ENCODE measurements at places on chromosomes 2 and 18. TPM values are rescaled to one million over a fixed set of nuclear protein-coding genes. Genes with fewer than 3 reads are reported as not detected.

DNA sequence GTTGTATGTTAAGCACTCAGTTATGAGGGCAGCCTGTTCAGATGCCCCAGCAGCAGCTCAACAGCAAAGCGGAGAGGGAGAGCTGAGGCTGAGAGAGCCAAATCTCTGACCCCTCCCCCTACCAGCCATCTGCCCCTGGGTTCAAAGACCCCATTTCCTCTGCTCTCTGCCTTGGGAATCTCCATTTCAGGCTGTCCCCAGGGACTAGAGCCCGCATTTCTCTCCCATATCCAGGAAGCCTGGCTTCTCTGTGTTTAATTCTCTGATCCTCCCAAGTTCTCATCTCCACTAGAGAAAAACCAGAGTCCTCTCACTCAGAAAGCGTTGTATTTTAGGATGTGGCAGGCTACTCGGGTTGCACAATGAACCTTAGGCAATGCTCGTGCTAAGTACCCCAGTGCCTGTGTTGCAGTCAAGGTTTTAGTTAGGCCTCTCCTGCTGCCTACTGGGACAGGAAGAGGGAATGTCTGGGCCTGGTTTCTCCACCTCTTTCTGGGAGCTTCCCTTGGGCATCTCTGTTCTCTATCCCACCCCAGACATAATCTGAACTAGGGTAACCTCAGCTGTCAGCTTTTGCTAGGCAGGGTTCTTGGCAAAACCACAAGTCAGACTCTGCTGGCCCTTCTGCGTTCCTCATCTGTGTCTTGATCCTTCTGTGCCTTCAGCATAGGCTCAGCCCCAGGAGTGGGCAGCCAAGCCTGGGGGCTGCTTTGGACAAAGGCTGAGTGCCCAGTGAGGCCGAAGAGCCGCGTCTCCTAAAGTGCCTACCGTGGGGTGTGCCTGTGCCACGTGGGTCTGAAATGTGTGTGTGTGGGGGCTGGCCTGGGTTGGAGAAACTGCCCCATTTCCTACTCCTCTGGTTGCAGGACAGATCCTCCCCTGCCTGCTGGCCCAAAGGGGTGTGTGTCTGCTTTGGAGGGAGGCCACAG is 96.8 kb downstream of the STPG4 start:
- H3K27me3 ChIP-seq: no peaks in the 10 kb centered on the region
- DNase-seq: peak; percentile 33
- H3K27ac ChIP-seq: peak overlapping the region; percentile 50
- H3K4me1 ChIP-seq: peaks cover 57% of the 10 kb centered on the region

DNA sequence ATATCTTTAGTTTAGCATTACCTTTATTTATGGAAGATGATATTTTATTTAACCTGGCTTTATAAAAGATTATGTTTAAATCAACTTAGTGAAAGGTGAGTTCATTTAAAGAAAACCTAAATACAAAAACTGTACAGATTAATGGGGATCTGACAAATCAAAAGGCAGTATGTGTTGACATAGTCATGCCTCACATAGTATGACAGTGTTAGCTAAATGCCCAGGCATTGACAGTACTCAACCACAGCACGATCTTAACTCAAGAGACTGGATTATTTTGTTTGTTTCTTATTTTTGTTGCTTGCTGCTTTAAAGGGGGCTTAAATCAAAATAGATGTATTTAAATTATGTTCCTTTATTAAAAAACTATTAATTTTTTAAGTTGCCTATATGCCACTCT is 7.8 kb downstream of the DOK6 start:
- no peaks in the 10 kb centered on the region for H3K27me3 ChIP-seq
- no peak overlapping the region for H3K27ac ChIP-seq
- H3K4me3 ChIP-seq: no peak overlapping the region
- H3K36me3 ChIP-seq: no peaks in the 10 kb centered on the region
- DNase-seq: no peak

DNA sequence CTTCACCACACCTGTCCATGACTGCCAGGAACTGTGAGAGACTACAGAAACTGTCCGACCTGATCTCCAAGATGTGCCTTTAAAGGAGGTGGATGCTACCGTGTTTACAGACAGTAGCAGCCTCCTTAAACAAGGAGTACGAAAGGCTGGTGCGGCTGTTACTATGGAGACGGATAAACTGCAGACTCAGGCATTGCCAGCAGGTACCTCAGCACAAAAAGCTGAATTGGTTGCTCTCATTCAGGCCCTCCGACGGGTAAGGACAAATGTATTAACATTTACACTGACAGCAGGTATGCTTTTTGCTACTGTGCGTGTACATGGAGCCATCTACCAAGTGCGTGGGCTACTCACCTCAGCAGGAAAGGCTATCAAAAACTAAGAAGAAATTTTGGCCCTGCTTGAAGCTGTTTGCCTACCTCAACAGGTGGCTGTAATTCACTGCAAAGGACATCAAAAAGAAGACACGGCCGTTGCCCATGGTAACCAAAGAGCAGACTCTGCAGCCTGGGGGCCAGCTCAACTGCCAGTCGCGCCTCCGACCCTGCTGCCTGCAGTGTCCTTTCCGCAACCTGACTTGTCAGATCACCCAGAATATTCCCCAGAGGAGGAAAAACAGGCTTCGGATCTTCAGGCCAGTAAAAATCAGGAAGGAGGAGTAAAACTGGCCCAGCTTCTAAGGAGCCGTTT is 30.9 kb downstream of the SKA1 start:
- DNase-seq: no peak
- peaks cover 25% of the 10 kb centered on the region for H3K27me3 ChIP-seq
- H3K27ac ChIP-seq: no peak overlapping the region
- H3K36me3 ChIP-seq: no peaks in the 10 kb centered on the region
- H3K4me1 ChIP-seq: no peaks in the 10 kb centered on the region

Gene HOXD4
- polyA plus RNA-seq: 0.13 TPM

Gene SCN9A
- 0.10 TPM for polyA plus RNA-seq

Gene MDH1B
- polyA plus RNA-seq: 1.0 TPM

DNA sequence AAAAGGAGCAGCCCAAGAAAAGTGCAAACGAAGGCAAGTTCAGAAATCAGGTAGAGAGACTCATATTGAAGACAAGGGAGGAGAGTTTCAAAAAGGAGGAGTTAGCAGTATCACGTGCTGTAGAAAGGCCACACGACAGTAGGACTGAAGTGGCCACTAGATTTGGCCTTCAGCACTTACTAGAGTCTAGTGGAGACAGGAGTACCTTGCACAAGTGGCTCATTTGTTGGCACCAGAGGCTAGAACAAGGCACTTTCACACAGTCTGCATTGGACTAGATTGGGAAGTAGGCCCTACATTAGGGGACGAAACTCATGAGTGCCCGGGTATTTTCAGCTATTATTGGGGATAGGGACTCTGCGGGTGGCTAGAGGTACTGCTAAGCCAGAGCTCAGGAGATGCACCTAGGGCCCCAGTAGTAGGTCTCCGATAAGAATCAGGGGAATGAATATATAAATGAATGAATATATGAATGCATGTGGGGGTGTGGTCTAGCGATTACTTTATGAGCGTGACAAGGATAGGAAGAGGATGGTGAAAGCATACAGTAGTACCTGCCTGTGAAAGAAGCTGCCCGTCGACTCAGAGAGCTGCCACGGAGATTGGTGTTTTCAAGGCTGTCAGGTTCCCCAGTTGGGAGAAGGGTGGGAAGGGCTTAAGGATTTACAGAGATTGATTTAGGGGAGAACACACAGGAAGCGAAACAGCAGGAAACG is 1.4 kb upstream of the NCOA1 start:
- peaks cover 14% of the 10 kb centered on the region for H3K4me1 ChIP-seq
- DNase-seq: no peak
- H3K27ac ChIP-seq: peak overlapping the region; percentile 94
- H3K27me3 ChIP-seq: no peaks in the 10 kb centered on the region
- H3K4me3 ChIP-seq: no peak overlapping the region

DNA sequence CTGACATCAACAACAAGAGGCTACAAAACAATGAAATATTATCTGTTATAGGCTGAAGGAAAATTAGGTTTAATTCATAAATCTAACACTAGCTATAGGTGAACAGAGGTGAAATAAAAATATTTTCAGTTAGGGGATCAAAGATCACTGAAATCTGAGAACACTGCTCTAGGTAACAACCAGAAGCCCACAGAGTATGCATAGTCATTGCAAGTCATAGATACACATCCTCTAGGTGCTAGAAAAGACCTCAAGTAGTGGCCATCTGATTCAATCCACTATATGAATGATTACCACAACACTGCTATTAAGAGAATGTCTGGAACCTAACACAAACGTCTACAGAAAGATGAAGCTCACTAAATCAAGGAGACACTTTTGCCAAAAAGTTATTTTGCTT is 264.6 kb upstream of the CYP26B1 start:
- no peaks in the 10 kb centered on the region for H3K4me1 ChIP-seq
- H3K27me3 ChIP-seq: no peaks in the 10 kb centered on the region
- no peak overlapping the region for H3K27ac ChIP-seq
- H3K36me3 ChIP-seq: no peaks in the 10 kb centered on the region
- H3K4me3 ChIP-seq: no peak overlapping the region

Gene ERBB4
- 1.4 TPM for polyA plus RNA-seq

Gene CD207
- 0.03 TPM for polyA plus RNA-seq

Gene FAM124B
- polyA plus RNA-seq: 0.88 TPM

Gene AFF3
- 1.6 TPM for polyA plus RNA-seq

Gene MC5R
- polyA plus RNA-seq: not detected

Gene TUBB8B
- not detected for polyA plus RNA-seq

Gene TMEFF2
- polyA plus RNA-seq: not detected

- H3K4me1 ChIP-seq: peaks cover 15% of the 10 kb centered on the region
- peaks cover 10% of the 10 kb centered on the region for H3K27me3 ChIP-seq
- no peak overlapping the region for H3K4me3 ChIP-seq
- H3K36me3 ChIP-seq: peaks cover 47% of the 10 kb centered on the region
- no peak for DNase-seq
Observed at GRCh38 chr2:1655461-1655860, 88.9 kb downstream of the PXDN start.

Gene DLX1
- polyA plus RNA-seq: 0.10 TPM

Gene SPATA3
- not detected for polyA plus RNA-seq

DNA sequence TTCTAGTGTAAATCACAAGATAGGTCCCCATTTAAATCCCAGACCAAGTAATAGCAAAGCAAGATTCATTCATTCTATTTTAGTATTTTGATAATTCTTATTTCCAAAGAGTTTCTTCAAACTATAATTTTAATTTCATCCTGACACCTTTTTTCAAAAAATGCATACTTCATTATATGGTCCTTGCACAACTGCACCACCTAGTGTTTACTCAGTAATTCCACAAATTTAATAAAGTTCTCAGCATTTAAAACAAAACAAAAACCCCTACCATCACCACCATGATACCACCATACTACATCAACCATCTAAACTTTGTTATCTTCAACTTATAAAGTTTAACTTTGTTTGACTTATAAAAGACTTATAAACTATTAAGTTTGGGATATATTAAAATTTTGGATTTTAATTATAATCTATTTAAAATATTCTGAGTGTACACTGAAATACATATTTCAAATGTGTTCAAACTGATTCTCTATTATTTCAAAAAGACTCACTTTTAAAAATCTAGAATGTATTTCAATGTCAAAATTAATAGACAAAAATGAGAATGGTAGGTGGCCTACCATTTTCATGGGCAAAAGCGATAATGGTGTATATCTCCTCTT is 44.2 kb downstream of the WDPCP start:
- no peak for DNase-seq
- no peaks in the 10 kb centered on the region for H3K36me3 ChIP-seq
- no peak overlapping the region for H3K27ac ChIP-seq
- H3K4me3 ChIP-seq: no peak overlapping the region
- no peaks in the 10 kb centered on the region for H3K27me3 ChIP-seq
- H3K4me1 ChIP-seq: no peaks in the 10 kb centered on the region

- no peak overlapping the region for H3K4me3 ChIP-seq
- H3K36me3 ChIP-seq: no peaks in the 10 kb centered on the region
- no peak overlapping the region for H3K27ac ChIP-seq
- no peak for DNase-seq
- no peaks in the 10 kb centered on the region for H3K4me1 ChIP-seq
- peaks cover 37% of the 10 kb centered on the region for H3K27me3 ChIP-seq
Observed at GRCh38 chr2:130918393-130918792, 81.7 kb downstream of the ARHGEF4 start.

- peaks cover 69% of the 10 kb centered on the region for H3K4me1 ChIP-seq
- no peaks in the 10 kb centered on the region for H3K27me3 ChIP-seq
- no peak for DNase-seq
Observed at GRCh38 chr2:12819721-12820120, 103.0 kb downstream of the TRIB2 start.

Gene KCNK3
- 3.3 TPM for polyA plus RNA-seq

DNA sequence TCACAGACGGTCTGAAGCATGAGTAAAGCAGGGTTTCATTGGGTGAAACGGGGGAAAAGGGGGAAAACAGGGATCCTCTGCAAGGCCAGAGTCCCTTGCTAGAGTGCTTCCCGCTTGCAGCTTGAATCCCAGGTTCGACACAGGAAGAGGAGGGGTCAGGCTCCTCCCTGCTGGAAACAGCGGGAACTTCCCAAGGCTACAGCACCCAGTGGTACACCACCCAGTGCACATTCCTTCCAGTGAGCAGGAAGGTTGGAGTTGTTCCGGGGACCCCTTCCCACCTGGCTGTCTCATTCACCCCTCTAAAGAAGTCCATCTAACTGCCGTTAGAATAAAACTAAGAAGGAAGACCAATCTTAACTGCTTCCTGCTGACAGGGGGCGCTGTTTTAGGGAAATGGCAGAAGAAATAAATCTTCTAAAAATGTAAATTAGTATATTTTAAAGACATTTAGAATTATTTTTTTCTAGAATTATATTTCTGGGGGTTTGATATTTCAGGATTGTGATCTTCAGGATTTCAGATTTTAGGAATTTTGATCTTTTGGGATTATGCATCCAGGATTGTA is 230.9 kb downstream of the RBM43 start:
- H3K4me1 ChIP-seq: no peaks in the 10 kb centered on the region
- no peaks in the 10 kb centered on the region for H3K36me3 ChIP-seq
- DNase-seq: no peak
- no peak overlapping the region for H3K27ac ChIP-seq

Gene IHH
- 0.03 TPM for polyA plus RNA-seq

- no peak overlapping the region for H3K27ac ChIP-seq
- no peak for DNase-seq
- no peaks in the 10 kb centered on the region for H3K36me3 ChIP-seq
- H3K4me3 ChIP-seq: no peak overlapping the region
- H3K27me3 ChIP-seq: no peaks in the 10 kb centered on the region
- no peaks in the 10 kb centered on the region for H3K4me1 ChIP-seq
Observed at GRCh38 chr18:34039201-34039600, 185.5 kb downstream of the NOL4 start.

Gene UCN
- polyA plus RNA-seq: 3.3 TPM

DNA sequence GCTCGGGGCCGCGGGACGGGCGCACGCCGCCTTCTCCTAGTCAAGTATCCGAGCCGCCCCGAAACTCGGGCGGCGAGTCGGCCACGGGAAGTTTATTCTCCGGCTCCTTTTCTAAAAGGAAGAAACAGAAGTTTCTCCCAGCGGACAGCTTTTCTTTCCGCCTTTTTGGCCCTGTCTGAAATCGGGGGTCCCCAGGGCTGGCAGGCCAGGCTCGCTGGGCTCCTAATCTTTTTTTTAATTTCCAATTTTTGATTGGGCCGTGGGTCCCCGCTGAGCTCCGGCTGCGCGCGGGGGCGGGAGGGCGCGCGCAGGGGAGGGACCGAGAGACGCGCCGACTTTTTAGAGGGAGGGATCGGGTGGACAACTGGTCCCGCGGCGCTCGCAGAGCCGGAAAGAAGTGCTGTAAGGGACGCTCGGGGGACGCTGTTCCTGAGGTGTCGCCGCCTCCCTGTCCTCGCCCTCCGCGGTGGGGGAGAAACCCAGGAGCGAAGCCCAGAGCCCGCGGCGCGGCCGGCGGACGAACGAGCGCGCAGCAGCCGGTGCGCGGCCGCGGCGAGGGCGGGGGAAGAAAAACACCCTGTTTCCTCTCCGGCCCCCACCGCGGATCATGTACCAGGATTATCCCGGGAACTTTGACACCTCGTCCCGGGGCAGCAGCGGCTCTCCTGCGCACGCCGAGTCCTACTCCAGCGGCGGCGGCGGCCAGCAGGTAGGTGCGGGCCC is 617 bp downstream of the FOSL2 start:
- peak overlapping the region; percentile 99 for H3K4me3 ChIP-seq
- peak; percentile 82 for DNase-seq
- H3K36me3 ChIP-seq: no peaks in the 10 kb centered on the region
- no peaks in the 10 kb centered on the region for H3K27me3 ChIP-seq
- H3K4me1 ChIP-seq: peaks cover 42% of the 10 kb centered on the region

Measured in heart right ventricle (tissue), 16 donors.